ENCODE measurements at places on chromosomes 3 and 15.

DNA sequence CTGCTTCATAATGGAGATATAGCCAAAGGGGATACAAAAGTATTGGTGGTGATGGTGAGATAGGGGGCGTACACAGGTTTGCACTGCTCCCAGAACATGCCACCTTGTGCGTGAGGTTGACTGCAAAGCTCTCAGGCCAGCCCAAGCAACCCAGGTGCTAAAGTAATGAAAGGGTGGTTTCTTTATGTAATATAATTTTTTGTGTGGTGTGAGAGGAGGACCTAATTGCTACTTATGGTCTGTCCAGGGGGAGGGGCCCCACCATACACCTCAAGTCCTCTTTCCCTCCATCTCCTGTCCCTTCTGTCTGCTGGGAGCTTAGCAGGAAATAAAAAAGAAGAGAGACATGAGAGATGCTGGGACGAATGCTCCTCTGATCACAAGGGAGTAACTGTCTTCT, 53.8 kb downstream of the STARD5 start:
- DNase-seq = no peak

DNA sequence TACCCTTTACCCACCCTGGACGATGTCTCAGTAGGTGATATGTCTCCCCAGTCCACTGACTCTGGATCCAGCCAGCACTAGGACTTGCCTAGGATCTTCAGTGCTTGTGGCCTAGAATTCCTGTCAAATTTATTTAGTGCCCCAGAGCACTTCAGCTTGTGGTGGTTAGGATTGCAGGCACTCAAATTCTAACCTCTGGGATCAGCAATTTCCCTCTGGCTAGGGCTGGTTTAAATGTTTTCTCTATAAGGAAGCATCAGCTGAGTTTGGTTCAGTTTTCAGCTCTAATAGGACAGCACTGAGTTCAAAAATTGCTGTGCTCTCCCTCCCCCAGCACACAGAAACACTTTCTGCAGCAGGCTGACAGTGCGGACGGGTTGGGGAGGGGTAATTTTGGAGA, 8.1 kb downstream of the OR5H6 start:
- no peak for DNase-seq

- no peak for DNase-seq
Measured at GRCh38 chr15:70309716-70310115, 212.0 kb upstream of the TLE3 start.

DNA sequence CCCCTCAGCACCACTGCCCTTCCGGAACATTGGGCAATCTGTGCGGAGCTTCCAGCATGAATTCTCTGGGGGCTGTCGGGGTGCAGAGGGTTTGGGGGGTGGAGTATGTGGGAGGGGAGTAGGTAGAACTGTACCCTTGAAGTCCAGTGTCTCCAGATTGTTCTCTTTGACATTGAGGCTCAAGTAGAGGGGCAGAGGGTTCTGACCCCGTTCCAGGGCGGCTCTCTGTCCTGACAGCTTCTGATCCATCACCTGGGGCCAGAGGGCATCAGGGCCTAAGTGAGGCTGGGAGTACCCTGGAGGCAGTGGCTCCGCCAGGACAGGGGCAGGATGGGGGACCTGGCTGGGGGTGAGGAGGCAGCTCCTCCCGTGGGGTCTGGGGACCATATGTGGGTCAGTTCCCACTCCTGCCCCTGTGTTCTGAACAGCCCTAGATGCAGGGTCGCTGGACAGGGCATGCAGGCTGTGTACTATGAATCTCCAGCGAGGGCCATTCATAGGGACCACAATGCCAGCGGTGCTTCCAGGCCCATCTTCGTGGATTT, 22.1 kb downstream of the PLA2G4D start:
- no peak for DNase-seq

- DNase-seq = no peak
Measured at GRCh38 chr3:195213639-195214315, 57.2 kb downstream of the XXYLT1 start.

- no peak for DNase-seq
Measured at GRCh38 chr15:92014281-92015030, 160.9 kb downstream of the SLCO3A1 start.

- no peak for DNase-seq
Measured at GRCh38 chr3:10557781-10558373, 52.5 kb upstream of the ATP2B2 start.

DNA sequence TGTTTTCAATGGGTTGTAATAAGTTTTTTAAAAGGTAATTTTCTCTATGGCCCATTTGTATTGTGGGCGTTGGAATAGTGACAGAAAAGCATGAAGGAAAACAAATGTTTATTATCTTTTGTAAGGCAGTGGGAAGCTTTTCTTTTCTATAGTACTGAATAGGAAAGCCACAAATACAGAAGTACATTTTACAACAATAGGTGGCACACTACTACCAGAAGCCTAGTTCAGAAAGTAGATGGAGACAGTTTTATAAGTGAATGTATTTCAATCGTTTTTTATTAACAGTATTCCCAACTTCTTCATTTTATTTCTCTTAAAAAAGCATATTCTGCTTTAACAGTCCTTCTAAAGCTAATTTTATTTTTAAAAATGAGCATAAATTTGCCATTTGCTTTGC, 296.7 kb downstream of the PTPRG start:
- DNase-seq = no peak

GRCh38 chr3:193816656-193817311, 223.8 kb downstream of the OPA1 start:
- DNase-seq = no peak

Measured in activated CD4-positive, alpha-beta T cell treated with anti-CD3 and anti-CD28 coated beads, Interleukin-2, amount 50 U/mL, for 24 hours (primary cell).